ENCODE measurements at places on chromosomes 6 and 20.

DNA sequence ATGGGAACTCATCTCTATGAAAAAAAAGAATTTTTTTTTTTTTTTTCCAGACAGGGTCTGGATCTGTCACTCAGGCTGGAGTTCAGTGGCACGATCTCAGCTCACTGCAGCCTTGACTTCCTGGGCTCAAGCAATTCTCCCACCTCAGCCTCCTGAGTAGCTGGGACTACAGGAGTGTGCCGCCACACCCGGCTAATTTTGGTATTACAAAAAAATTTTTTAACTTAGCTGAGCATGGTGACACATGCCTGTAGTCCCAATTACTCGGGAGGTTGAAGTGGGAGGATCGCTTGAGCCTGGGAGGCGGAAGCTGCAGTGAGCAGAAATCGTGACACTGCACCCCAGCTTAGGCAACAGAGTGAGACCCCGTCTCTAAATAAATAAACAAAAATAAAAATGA, 7.5 kb downstream of the DEF6 start:
- peak overlapping the region; percentile 94 for H3K27ac ChIP-seq
- peaks cover 14% of the 10 kb centered on the region for H3K36me3 ChIP-seq
- peaks cover 76% of the 10 kb centered on the region for H3K4me1 ChIP-seq

DNA sequence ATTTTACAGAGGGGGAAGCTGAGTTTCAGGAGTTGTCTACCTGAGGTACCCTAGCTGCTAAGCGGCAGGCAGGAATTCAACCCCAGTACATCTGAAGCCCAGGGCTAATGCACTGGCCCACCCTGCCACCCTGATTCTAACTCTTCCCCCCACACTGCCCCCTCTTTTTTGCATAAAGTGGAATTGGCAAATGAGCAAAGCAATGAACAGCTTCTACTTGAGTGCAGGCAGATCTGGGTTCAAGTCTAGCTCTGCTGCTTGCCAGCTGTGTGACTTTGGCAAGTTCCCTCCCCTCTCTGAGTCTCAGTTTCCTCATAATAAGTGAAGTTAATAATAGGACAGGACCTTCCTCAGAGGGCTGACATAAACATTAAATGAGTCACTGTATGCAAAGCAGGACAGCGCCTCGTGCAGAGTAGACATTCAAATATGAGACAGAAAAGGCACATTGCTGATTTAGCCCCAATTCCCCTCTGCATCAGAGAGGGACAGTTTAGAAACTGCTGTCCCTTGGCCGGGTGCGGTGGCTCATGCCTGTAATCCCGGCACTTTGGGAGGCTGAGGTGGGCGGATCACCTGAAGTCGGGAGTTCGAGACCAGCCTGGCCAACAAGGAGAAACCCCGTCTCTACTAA, 4.7 kb downstream of the ADA start:
- no peak for DNase-seq
- peak overlapping the region; percentile 61 for H3K27ac ChIP-seq
- H3K27me3 ChIP-seq: no peaks in the 10 kb centered on the region
- H3K36me3 ChIP-seq: no peaks in the 10 kb centered on the region
- peak overlapping the region; percentile 11 for H3K4me3 ChIP-seq

DNA sequence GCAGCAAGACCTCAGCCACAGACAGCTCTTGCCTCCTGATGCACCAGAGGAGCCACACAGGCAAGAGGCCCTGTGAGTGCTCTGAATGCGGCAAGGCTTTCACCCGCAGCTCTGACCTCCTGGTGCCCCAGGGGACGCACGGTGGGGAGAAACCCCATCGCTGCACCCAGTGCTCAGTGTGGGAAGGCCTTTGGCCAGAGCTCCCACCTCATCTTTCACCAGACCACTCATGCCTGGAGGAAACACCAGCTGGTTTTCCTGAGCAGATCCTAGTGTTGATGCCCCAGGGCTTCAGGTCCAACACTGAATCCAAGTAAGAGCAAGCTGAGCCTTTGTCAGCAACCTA, 37.0 kb upstream of the XRN2 start:
- no peaks in the 10 kb centered on the region for H3K27me3 ChIP-seq
- DNase-seq: no peak
- H3K4me1 ChIP-seq: no peaks in the 10 kb centered on the region

DNA sequence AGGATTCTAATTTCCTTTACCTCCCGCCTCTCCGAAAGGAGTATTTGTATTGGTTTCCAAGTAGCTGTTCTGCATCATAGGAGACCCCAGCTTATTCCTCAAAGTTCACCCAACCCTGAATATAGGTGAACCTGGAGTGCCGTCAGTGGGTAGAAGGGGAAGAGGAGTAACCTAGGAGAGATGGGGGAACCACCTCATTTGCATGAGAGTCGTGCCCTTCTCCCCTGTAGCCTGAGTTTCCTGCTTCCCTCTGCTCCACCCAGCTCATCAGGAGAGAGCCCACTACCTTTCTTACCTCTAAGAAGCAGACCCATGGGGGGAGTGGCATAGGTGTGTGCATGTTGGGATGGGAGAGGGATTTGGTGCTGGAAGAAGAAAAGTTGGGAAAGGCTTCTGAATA, 17.3 kb upstream of the WFDC2 start:
- H3K27ac ChIP-seq: no peak overlapping the region
- no peak overlapping the region for H3K4me3 ChIP-seq
- H3K36me3 ChIP-seq: no peaks in the 10 kb centered on the region
- DNase-seq: no peak
- H3K27me3 ChIP-seq: no peaks in the 10 kb centered on the region
- H3K4me1 ChIP-seq: no peaks in the 10 kb centered on the region

GRCh38 chr6:44201638-44202303, 15.0 kb upstream of the MYMX start:
- H3K4me1 ChIP-seq: no peaks in the 10 kb centered on the region
- H3K4me3 ChIP-seq: no peak overlapping the region
- DNase-seq: no peak
- no peaks in the 10 kb centered on the region for H3K36me3 ChIP-seq
- H3K27ac ChIP-seq: no peak overlapping the region

DNA sequence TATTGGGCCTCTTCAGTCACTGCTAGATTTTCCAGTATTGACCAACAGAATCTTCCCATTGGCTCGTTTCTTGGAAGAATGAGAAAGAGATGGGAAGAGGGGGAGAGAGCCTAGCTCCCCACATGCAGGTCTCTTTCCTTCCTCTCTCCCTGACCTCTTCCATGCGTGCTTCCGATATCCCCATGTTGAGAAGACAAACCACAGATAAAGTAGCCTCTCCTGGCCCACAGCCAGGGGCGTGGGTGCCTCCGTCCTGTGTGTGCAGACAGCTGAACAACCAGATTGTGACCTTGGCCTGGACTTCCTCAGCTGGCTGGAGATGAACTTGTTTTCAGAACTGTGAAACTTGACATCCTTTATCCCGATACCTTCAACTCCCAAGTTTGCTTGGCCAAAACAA, 71.0 kb downstream of the EDN3 start:
- no peak overlapping the region for H3K27ac ChIP-seq
- no peaks in the 10 kb centered on the region for H3K36me3 ChIP-seq
- no peaks in the 10 kb centered on the region for H3K4me1 ChIP-seq
- H3K4me3 ChIP-seq: no peak overlapping the region

- no peak for DNase-seq
- H3K4me1 ChIP-seq: no peaks in the 10 kb centered on the region
- H3K27ac ChIP-seq: no peak overlapping the region
- H3K4me3 ChIP-seq: no peak overlapping the region
- H3K27me3 ChIP-seq: no peaks in the 10 kb centered on the region
- no peaks in the 10 kb centered on the region for H3K36me3 ChIP-seq
These were observed 56.8 kb downstream of the ZHX3 start for GRCh38 chr20:41260734-41261220.
